RPMI8226 (cell line): ENCODE measurements at places on chromosomes 5 and 9.
A peak's percentile ranks its signal among the peaks of the same experiment; 100 is the strongest.

DNA sequence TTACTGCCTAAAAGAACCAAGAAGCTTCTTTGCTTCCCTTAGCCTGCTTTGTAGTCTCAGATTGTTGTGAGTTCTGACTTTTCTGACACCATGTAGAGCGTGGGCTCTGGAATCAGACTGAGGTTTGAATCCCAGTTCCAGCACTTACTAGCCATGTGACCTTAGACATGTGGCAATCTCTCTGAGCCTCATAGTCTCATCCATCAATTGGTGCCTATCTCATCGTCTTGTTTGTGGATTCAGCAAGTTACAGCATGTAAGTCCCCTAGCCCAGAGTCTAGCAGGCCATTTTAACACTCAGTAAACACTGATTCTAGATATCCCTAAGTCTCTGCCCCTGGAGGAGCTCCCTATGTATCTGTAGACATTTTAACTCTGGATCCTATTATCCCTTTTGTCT lies 94.7 kb downstream of the ANGPTL2 start:
- DNase-seq, result no peak

GRCh38 chr9:132489536-132489935 lies 79.5 kb downstream of the CFAP77 start:
- no peak for DNase-seq

- DNase-seq, result peak; percentile 72
These were observed 35.2 kb upstream of the PSD2 start for GRCh38 chr5:139760066-139761056.

DNA sequence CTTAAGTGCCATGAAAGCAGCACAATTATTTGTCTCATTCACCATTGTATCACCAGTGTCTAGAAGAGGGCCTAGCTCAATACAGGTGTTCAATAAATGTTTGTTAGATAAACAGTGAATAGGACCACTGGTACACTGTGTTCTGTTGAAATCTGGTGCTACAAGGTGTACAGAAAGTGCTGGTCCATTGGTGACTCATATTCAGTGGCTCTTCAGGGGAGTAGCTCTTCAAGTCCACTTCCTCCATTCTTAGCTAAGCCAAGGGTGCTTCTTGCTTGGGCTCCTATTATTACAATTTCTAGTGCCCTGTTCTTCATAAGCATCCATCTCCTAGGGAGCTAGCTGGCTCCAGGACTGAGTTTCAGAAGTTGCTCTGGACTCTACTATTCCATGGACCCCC lies 6.4 kb upstream of the FCHO2 start:
- no peak for DNase-seq

DNA sequence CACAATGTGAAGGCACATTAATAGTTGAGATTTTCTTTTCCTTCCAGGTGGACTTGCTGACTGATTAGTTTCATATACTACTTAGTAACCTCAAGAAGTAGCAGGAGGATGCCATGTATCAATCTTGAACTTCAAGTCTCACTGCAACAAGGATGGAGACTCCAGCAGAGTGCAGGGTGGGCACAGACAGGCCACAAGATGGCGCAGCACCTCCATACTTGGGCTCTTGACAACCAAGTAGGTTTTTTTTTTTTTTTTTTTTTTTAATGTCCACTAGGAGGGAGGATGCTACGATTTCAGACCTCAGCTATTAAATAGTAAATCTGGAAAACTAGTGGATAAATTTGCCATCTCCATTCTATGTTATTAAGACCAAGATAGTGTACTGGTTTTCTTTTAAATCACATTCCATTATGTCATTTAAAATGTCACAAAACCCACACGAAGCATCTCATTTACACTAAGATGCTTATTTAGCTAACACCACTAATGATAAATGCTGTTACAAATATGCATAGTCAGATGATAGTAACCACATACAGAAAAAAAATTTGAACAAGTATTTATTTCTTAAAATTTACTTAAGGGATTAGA lies 58.6 kb downstream of the IL6ST start:
- DNase-seq, result peak; percentile 86

GRCh38 chr5:83724935-83725334 lies 4.3 kb upstream of the HAPLN1 start:
- no peak for DNase-seq

DNA sequence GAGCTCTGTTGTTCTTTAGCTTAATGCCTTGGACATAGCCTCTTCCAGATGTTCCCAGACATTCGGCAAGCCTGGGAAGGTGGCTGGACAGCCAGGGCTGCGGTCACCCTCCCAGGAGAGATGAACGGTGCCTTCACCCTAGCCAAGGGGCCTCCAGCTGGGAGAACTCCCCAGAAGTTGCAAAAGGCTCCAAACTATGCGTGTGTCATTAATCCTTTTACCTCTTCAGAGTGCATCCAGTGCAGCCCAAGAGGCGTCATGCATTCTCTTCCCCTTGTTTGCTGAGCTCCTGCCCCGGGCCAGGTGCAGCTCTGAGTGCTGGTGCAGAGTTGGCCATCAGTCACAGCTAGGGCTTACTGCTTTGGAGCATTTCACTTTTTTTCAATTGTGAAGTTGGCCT lies 22.8 kb downstream of the HMCN2 start:
- no peak for DNase-seq

DNA sequence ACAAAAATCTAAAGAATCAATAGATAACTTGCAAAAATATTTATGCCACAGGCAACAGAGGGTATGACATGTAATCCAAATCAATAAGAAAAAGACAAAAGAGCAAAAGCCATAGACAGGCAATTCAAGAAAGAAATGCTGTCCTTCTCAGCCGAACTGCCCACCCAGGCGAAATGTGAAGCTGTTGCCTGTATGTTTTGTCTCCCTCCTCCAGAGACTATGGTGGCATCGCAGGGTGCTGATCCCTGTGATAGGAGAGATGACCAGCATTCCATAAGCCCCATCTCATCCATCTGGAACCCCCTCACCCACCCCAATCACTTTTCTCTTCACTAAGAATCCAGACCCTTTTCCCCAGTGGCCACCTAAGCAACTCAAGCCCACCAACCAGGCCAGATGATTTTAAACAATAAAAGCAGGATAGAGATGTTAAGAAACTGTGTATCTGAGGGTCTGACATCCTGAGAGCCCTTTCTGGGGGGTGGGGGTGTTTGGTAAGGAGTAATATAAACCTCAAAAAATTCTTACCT lies 5.3 kb upstream of the ACSL6 start:
- DNase-seq, result no peak

- no peak for DNase-seq
These were observed 413.6 kb downstream of the ENC1 start for GRCh38 chr5:74226716-74227485.

GRCh38 chr5:142770650-142771609 lies 753 bp downstream of the ARHGAP26 start:
- peak; percentile 55 for DNase-seq

DNA sequence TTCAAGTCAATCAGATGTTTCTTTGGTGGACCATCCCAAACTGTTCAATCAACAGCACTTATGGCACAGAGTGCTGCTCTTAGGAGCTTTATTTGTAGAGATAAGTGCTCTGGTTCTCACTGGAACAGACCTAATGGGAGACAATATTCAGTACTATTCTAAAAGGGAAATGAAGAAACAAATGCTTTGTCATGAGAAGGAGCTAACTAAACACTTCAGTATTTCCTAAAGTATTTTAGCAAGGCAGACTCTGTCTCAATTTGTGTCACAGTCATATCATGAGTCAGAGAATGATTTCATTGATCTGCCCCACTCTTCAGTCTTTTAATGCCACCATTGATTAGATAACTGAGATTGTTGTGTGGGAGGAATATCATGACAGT lies 175.3 kb downstream of the SLF1 start:
- no peak for DNase-seq

- no peak for DNase-seq
These were observed 17.8 kb downstream of the ACSL6 start for GRCh38 chr5:131993676-131994075.

- no peak for DNase-seq
These were observed 97.2 kb downstream of the RALGPS1 start for GRCh38 chr9:127011772-127012171.

DNA sequence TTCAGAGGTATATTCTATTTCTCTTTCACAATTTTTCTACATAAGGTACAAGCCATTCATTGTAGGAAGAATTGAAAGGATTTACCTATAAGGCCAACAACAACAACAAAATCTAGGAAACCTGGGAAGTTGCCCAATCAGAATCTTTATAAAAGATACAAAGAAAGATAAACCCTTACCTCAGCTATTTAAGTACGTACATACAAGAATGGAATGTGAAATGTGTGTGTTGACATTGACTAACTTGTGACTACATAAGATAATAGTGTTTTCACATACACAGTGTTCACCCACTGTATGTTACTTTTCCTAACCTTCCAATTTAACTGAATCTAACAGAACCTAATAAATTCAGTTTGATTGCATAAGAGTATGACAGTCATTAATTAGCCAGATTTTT lies 154.1 kb downstream of the ADAMTS6 start:
- no peak for DNase-seq

GRCh38 chr5:141374627-141375026 lies 936 bp downstream of the PCDHGA6 start:
- no peak for DNase-seq

DNA sequence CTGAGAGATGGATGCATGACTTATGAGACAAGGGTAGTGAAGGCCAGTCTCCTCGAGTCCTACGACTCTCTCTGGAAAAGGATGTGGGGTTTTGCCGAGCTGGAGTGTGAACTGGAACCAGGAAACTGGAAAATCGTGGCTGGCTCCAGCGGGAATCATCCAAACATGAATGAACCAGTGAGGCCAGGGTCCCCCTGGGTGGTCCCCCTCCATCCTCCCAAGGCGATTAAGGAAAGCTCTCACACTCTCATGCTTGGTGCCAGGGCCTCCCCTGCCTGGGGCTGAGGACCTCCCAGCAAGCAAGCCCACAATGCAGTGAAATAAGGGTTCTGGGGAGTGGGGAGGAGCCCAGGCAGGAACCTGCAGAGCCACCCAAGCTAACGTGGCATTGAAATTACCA lies 9.6 kb upstream of the AMBP start:
- DNase-seq, result no peak

DNA sequence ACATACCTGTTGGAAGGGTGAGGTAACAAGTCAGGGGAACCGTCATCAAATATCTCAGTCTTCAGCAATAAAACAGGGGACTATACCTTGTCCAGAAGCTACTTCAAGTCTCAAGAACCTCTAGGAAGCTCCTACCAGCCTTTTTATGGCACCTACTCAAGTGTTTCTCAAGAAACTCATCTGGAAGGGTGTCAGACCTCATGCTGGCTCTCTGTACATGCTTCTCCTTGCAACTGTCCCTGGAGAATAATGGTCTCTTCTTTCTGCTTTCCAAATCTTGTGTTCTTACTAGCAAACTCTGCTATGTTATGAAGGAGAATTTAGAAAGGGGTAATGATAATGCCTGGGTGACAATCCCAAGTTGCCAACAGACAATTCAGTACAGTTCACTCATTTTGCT lies 8.3 kb upstream of the PTAR1 start:
- no peak for DNase-seq

GRCh38 chr9:68998385-68998784 lies 15.5 kb downstream of the PRKACG start:
- no peak for DNase-seq

DNA sequence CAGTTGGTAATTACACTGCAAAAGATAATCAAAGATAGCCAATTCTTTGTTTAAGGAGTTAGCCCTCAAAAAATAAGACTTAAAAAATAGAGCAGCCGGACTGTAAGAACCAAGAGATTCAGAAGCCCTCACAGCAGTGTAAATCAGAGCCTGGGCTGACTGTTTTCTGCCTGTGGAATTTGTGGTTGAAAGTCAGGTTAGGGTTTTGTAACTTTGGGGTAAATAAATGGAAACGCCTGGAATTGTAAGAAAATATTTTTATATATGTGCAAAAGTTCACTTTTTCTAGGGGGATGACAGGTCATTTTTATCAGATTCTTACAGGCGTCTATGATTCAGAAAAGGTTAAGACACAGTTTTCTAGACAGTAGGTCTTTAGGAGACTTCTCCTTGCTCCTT lies 35.6 kb downstream of the KLHL3 start:
- no peak for DNase-seq

GRCh38 chr5:37375091-37375490 lies 4.0 kb upstream of the WDR70 start:
- no peak for DNase-seq

- peak; percentile 39 for DNase-seq
These were observed 102.6 kb downstream of the ARHGAP26 start for GRCh38 chr5:142872795-142873194.

- no peak for DNase-seq
These were observed 128.4 kb downstream of the TMEM174 start for GRCh38 chr5:73301208-73301901.

GRCh38 chr5:69341520-69342161 lies 9.0 kb upstream of the CCDC125 start:
- DNase-seq, result no peak

DNA sequence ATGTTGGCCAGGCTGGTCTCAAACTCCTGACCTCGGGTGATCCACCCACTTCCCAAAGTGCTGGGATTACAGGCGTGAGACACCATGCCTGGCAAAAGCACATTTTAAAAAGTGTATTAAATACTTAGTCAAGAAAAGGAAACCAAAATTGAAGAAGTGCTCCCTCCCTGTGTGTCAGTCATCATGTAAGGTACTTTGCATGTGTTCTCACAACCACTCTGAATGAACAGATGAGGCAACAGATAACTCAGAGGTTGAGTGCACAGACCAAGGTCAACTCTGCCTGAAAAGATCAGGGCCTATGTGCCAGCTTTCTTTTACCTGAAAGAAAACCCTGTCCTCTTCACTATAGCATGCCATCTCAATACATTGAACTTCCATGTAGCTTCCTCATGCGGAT lies 289.7 kb downstream of the MRPS30 start:
- no peak for DNase-seq

DNA sequence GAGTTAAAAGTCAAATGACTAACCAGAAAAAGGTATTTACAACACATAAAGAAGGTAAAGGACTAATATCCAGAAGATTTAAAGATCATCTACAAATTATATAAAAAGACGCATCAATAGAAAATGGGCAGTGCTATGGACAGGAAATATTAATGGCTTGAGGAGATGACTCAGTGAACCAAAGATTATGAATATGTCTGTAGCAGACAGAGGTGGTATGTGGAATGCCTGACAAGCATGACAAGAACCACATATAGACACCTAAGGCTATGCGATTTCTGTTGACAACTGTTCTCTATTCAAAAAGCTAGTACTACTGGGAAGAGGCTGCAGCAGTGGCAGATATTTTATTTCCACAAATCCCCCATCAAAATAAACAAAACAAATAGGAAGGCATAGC lies 177.0 kb upstream of the SH3GL2 start:
- DNase-seq, result no peak

DNA sequence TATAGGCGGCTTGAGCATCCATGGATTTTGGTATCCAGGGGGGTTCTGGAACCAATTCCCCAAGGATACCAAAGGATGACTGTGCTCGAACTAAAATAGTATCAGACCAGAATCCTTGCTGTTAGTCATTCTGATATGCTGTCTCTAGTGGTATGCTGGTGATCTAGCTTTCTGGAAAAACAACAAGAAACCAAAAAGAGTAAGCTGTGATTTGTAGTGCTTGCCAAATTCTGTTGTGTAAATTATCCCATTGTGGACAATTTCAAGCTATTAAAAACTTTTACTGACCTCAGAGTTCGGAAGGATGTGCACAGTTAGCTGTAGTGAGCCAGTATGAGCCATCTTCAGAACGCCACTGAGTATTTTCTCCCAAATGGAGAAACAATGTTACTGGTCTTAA lies 99.0 kb upstream of the FBN2 start:
- no peak for DNase-seq
